ENCODE measurements at places on chromosomes 1 and 21. TPM values are rescaled to one million over a fixed set of nuclear protein-coding genes. Genes with fewer than 3 reads are reported as not detected.

DNA sequence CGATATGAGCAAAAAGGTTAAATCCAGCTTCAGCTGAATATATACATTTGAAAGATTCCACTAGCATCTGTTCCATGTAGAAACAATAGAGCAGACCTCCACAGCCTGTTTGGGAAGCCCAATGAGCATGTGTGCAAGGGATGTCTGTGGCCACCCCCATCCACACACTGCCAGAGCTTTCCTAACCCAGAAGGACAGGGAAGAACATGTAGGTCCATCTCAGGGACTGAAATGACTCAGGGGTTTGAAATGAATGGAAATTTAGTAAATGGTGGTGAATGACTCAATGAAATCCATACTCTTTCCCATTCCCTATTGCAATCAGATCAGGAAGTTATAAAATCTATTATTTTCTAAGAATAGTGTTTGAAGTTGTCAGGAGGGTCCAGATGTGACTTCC lies 397.2 kb downstream of the DUSP10 start:
- DNase-seq, result no peak

The ARHGEF2 gene
- total RNA-seq, result 222 TPM

DNA sequence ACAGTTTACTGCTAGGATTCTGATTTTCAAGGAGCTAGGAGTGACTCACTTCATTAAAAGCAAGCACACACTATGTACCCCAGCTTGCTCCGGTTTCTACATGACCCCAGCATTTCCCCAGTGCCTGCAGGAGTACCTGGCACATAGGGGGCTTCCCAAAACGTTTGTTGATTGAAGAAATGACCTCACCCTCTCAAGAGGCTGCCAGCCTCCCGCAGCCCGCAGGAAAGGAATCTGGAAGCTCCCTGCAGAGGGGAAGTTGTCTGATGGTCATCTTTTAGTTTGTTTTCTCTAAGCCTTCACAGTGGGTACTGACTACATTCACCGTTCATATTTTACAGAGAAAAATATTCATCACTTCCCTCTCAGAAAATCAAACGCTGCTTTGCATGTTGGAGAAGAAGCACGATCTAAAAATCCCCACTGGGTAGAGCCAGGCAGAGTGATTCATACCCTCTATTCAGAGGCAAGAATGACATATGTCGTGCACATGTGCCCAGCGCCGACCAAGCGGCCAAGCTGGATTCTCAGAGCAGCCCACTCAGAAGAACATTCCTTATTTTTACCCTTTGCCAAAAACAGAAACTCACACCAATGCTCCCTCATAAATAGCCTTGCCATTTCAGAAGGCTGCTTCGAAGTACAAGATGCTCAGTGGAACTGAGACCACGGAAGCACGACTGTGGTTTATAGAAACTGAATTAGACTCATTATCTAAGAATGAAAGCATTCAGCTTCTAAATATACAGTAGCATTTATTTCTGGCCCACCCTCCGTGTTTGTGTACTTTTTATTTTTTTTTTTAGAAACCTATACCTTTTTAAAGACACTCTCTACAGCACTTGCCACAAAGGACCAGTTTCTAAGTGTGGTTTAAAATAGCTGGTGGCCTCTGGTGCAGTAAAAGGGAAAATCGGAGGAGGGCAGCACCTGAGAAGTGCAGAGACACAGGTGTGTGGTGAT lies 143.2 kb downstream of the MIS18A start:
- DNase-seq, result no peak

DNA sequence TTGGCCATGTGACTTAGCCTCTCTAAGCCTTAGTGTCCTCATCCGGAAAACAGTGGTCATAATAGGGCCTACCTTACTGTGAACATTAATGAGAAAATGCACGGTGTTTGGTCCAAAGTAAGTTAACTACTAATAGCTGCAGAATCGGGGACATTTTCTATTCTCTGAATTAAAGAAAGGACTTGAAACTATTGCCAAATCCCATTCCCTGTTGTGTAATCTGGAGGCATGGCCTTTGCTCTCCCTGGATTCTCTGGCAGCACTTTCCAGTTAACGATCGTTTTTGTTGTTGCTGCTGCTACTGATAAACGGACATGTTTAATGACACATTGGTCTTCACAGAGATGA lies 30.5 kb downstream of the FMO4 start:
- no peak for DNase-seq

DNA sequence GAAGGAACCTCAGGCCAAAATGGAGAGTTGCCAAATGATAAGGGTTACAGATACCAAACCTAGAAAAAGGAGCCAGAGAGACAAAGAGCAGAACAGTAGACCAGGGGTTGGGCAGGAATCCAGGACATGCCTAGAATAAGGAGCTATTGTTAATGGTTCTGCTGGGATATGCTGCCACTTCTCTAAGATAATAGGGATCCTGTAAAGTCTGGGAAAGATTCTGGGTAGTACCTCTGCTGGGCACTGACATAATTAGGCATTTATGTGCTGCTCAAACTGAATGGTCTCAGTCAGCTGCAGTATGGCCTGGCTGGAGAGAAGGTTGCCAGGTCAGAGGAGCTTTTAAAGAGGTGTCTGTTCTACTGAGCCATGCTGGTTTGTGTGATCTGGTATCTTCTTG lies 19.9 kb upstream of the NRIP1 start:
- no peak for DNase-seq
